Left renal cortex interstitium (tissue), 4 donors: ENCODE measurements at places on chromosomes 16 and 17.

- no peak for DNase-seq
Measured at GRCh38 chr16:17451843-17452242, 18.9 kb downstream of the XYLT1 start.

- DNase-seq: no peak
Measured at GRCh38 chr16:46923513-46924295, 39.5 kb downstream of the GPT2 start.

- DNase-seq: no peak
Measured at GRCh38 chr17:3879186-3879585, 13.7 kb downstream of the CAMKK1 start.

DNA sequence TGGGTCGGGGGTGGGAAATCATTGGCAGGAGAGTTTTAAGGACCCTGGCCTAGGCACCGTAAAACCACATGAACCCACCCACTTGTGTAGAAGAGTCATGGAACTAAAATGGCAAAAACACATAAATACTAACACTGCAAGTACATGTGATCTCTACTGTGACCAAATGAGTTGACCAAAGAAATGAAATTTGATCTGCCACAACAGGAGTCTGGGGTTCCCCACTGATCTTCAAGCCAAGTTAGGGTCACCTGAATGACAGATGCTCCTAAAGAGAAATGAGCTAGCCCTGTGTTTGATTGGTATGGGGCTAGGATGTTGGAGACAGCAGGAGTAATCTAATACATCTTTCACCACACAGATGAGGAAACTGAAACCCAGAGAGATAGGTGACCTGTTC lies 21.5 kb upstream of the SKAP1 start:
- DNase-seq: no peak

GRCh38 chr16:17304106-17304490 lies 166.7 kb downstream of the XYLT1 start:
- no peak for DNase-seq

DNA sequence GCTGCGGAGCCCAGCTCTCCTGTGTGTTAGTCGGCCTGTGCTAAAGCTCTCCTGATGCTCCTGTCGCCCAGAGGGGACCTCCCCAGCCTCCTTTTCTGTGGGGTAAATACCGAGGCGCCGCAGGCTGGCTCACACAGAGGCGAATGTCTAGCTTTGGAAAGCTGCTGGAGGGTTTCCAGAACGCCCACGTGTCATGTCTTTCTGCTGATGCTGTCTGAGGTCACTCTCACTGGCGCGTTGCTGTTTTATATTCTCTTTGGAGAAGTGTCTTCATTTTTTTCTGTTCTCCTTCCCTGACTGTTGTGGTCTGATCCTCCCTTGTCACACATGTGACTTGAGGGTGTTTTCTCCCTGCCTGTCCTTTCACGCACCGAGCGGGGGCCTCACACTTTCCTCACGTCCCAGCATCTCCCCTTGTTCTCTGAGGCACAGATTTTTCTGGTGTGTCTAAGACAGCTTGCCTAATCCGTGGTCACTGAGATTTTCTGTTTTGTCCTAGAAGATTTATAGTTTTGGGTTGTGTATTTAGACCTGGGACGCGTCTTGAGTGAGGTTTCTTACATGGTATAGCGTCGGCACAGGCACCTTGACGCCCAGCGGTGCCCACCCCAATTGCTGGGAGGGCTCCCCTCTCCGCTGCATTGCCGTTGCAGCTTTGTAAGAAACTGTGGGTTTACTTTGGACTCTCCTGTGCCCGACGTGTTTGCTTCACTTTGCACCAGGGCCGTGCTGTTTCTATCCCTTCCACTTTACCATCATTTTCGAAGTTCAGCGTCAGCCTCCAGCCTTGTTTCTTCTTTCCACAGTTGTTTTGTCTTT lies 92.1 kb upstream of the ZNF750 start:
- no peak for DNase-seq

DNA sequence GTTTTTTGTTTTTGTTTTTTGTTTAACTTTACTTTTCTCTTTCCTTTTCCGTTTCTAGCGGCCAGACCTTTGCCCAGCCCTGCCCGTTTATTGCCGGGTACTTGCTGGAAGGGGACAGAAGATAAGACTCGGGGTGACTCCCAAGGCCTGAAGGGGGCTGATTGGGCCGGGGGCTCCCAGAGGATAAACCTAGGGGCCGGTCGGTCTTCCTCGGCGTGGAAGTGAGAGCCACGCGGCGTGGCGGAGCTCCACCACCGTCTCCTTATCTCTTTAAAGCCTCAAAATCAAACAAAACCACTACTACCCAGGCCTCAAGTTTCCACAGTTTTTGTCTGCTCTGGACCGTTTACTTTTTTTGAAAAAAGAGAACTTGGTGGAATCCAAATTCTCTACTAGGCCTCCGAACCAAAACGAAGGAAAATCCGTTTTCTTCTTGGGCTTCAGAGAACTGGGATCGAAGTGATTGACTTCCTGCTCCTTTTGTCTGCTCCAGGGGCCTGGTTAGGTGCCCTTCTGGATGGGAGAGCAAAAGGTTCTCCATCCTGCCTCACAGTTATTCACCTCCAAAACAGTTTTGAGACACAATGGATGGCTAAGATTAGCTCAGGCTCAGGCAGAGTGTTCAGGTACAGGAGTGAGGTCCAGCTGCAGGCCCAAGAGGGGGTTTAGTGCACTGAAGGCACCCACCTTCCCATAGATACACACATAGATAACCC lies 8.5 kb upstream of the HOXB9 start:
- DNase-seq: no peak

DNA sequence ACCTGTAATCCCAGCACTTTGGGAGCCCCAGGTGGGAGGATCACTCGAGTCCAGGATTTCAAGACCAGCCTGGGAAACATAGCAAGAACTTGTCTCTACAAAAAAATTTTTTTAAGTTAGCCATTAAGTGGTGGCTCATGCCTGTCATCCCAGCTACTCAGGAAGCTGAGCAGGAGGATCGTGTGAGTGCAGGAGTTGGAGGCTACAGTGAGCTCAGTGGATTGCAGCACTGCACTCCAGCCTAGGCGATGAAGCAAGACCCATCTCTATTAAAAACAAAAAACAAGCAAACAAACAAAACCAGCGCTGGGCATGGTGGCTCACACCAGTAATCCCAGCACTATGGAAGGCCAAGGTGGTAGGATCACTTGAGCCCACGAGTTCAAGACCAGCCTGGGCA lies 38.0 kb downstream of the HEATR3 start:
- DNase-seq: no peak

DNA sequence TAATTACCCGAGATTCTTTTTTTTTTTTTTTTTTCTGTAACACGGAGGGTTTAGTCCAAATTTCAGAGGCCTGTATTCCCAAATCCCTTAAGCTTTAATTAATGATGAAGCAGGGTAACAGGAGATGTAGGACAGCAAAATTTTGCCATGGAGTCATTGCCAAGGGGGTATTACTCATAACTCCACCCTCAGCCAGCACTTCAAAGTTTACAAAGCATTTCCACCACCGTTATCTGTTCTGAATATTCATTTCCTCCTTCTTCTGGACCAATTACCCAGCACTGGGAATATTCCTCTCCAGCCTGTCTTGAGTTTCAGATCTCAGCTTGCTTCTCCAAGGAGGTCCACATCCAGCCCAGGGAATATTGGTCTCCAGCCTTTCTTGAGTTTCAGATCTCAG lies 747.5 kb upstream of the EEF2KMT start:
- DNase-seq: no peak
